ENCODE measurements at places on chromosomes 3 and 15.

GRCh38 chr15:89877083-89877425 lies 16.7 kb downstream of the AP3S2 start:
- no peak for DNase-seq

DNA sequence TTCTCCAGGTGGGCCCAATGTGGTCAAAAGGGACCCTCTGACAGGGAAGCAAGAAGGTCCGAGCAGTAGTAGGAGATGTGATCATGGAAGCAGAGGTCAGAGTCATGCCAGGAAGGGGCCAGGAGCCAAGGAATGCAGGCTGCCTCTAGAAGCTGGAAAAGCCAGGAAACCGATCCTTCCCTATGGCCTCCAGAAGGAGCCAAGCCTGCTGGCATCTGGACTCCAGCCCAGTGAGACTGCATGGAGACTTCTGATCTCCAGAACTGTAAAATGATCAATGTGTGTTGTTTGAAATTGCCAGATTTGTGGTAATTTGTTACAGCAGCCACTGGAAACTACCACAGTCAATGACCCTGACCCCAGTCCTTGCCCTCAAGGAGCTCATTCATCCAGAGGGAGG lies 56.8 kb upstream of the SPATA12 start:
- no peak for DNase-seq

GRCh38 chr3:129503471-129504291 lies 24.8 kb upstream of the RHO start:
- DNase-seq: no peak

- DNase-seq: no peak
These were observed 14.6 kb downstream of the TRAIP start for GRCh38 chr3:49841806-49842205.

DNA sequence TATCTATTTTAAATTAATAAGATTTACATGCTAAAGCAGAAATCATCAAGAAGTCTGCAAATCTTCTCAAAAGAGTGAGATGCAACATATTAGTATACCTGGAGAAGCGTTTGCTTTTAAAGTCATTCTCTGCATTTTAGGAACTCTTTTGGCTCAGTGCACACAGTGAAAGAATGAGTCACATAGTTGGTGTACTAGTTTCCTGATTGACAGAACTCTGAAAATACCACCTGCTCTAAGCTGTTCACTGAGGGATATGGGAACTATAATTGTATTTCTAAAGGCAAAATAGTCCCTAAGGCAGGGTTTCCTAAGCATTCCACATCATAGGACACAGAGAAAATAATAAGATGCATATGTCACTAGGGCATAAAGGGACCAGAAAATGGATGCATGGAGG lies 838.5 kb downstream of the DIPK2A start:
- no peak for DNase-seq

DNA sequence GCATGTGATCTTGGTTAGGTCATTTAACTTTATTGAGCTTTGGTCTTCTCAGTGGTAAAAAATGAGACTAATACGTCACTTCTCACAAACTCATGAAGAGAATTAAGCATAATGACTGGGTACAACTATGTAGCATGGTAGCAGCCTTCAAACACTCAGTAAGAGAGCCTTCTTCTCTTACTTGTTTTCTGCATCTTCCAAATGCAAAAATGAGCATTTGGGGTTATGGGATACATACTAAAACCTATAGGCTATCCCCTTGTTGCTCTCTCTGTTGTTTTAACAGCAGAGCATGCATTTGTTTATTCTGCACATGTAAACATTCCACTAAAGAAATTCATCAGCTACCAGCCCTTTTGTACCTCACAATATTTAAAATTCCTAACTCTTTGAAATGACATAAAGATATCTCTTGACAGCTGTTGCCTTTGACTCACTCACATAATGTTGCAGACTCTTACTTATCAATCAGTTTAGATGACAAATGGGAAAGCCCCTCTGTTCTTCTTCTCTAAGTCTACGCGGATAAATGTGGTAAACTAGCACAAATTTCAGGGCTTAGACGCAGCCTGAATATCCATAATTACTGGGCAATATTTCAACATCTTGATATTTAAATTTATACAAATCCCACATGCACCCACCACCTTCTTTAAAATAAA lies 327.3 kb upstream of the SATB1 start:
- DNase-seq: no peak

- DNase-seq: no peak
These were observed 230.3 kb downstream of the ATP8B4 start for GRCh38 chr15:49888734-49889133.

- DNase-seq: no peak
These were observed 33.2 kb downstream of the MKRN2 start for GRCh38 chr3:12590096-12590495.

DNA sequence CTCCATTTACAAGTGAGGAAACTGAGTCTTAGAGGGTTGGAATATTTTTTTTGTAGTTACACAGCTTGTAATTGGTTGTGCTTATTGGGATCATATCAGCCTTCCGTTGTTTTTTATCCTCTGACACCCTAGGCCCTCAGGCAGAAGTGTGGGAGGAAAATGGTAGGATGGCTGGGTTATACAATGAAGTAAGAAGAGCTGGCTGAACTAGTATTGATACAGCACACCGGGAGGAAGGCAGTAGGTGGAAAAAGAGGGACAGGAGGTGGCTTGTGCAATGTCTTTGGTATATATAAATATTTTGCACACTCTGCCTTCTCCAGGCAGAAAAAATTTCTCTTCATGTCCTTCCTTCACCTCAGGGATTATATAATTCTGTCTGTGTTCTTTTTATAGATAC lies 214.3 kb upstream of the SGO1 start:
- DNase-seq: no peak

DNA sequence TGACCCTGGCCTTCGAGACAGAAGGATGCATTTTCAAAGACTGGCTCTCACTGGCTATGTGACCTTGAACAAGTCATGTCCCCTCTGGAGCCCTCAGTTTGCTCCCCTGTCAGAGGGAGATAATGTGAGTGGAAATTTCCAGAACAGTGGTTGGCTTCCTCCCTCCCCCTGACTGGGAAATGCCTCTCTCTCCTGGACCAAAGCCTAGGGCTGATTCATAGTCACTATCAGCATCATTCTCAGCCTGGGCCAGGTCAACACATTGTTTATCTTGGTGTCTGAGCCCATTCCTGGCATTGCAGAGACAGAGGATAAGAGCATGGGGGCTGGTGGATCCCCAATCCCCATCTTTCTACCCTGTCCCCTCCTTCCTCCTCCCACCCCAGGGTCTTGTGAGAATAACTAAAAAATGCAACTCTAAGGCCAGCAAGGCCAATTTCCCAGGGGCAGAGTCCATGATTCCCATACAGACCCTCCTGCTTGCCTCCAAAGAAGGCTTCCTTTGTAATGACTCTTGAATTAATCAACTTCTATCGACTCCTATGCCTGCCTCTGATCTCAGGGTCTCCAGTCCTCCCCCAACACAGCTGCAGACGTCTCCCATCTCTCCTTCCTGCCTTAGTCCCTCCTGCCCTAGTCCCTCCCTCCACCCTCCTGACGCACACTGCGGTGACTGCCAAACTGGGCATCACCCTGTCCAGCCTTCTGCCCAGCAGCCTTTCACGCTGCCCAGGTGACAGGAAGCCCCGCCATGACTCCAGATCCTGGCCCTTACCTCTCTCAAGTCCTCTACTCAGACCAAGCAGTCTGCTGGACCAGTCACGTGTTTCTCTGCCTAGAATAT lies 35.4 kb upstream of the CORO2B start:
- no peak for DNase-seq

Measured in cortex of kidney (tissue), 1 donor.